ENCODE measurements at places on chromosomes 16 and 17.
A peak's percentile ranks its signal among the peaks of the same experiment; 100 is the strongest.

GRCh38 chr16:88888461-88889387, 22.3 kb upstream of the PABPN1L start:
- no peaks in the 10 kb centered on the region for H3K4me1 ChIP-seq
- H3K27me3 ChIP-seq = peaks cover 8% of the 10 kb centered on the region
- no peak for DNase-seq
- H3K36me3 ChIP-seq = no peaks in the 10 kb centered on the region
- no peak overlapping the region for H3K27ac ChIP-seq

DNA sequence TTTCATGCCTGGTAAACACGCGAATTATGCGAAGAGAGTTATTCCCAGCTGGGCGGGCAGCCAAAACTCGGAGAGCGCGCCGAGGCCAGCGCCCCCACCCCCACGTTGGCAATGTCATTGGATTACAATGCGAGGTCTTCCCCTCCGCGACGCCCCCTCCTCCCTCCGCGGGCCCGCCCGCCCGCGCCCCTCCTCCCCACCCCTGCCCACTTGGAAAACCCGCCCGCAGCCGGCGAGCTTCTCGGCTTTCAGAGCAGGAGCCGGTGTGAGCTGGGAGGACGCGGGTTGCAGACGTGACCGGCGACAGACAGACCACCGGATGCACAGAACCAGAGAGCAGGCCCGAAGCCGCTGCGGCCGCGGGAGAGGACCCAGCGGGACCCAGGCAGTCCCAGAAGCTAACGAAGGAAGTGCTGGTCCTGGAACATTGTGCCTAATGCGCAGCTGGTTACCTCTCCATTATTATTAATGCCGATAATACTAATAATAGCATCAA, 4.0 kb downstream of the NOG start:
- peak; percentile 34 for DNase-seq
- H3K27me3 ChIP-seq = peaks cover 24% of the 10 kb centered on the region
- no peak overlapping the region for H3K27ac ChIP-seq
- H3K36me3 ChIP-seq = no peaks in the 10 kb centered on the region
- peaks cover 34% of the 10 kb centered on the region for H3K4me1 ChIP-seq
- peak overlapping the region; percentile 55 for H3K4me3 ChIP-seq

GRCh38 chr16:85989376-85989775, 90.4 kb downstream of the IRF8 start:
- H3K27me3 ChIP-seq = peaks cover 89% of the 10 kb centered on the region
- no peaks in the 10 kb centered on the region for H3K4me1 ChIP-seq
- H3K36me3 ChIP-seq = no peaks in the 10 kb centered on the region
- no peak overlapping the region for H3K4me3 ChIP-seq

GRCh38 chr16:47045459-47045858, 72.0 kb upstream of the DNAJA2 start:
- H3K4me1 ChIP-seq = peaks cover 1% of the 10 kb centered on the region
- DNase-seq = peak; percentile 7
- no peak overlapping the region for H3K27ac ChIP-seq
- peaks cover 17% of the 10 kb centered on the region for H3K27me3 ChIP-seq

- no peak overlapping the region for H3K4me3 ChIP-seq
- H3K27me3 ChIP-seq = peaks cover 46% of the 10 kb centered on the region
- no peak for DNase-seq
- no peaks in the 10 kb centered on the region for H3K36me3 ChIP-seq
- no peaks in the 10 kb centered on the region for H3K4me1 ChIP-seq
These were observed 77.2 kb downstream of the NT5M start for GRCh38 chr17:17380145-17380925.

GRCh38 chr17:22507823-22508222, 815.5 kb downstream of the KCNJ18 start:
- no peak for DNase-seq
- no peaks in the 10 kb centered on the region for H3K27me3 ChIP-seq
- H3K27ac ChIP-seq = no peak overlapping the region
- H3K4me3 ChIP-seq = no peak overlapping the region
- no peaks in the 10 kb centered on the region for H3K36me3 ChIP-seq

GRCh38 chr16:87603684-87604633, 1.7 kb downstream of the JPH3 start:
- peaks cover 84% of the 10 kb centered on the region for H3K27me3 ChIP-seq
- no peak overlapping the region for H3K4me3 ChIP-seq
- H3K36me3 ChIP-seq = no peaks in the 10 kb centered on the region
- H3K4me1 ChIP-seq = peaks cover 15% of the 10 kb centered on the region

DNA sequence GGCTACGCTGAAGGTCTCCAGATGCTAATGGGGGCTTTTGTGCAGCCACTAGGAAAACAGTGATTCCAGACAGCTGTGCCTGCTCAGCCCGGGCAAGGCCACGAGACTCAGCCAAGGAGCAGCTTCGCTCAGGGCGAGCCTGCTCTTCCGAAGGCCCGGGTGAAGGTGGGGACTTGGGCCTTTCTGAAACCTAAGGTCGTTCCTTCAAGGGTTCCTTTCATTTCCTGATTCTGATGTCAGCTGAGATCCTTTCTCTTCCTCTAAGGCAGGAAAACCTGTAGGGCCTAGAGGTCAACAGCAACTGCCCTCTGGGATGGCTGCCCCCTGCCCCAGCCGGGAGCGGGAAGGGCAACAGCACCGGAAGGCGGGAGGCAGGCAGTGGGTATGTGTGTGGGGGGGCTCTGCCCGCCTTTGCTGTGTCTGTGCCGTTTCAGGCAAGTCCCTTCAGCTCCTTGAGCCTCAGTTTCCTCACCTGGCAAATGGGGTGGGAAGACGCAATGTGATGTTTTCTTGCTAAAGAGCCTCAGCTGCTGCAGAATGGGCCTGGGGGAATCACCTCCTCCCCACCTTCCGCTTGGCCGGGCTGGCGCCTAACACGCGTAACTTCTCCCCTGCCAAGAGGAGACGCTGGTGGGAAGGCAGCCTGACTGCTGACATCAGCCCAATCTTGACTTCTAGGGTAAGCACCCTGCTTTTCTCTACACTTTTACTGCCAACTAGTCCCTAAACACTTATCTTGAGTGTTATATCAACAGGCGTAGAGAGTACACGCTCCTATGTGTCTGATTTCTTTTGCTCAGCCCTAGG, 32.8 kb downstream of the IRF8 start:
- no peak for DNase-seq
- H3K27me3 ChIP-seq = peaks cover 60% of the 10 kb centered on the region
- no peak overlapping the region for H3K27ac ChIP-seq
- H3K4me1 ChIP-seq = no peaks in the 10 kb centered on the region
- no peak overlapping the region for H3K4me3 ChIP-seq

GRCh38 chr17:57442914-57443571, 186.7 kb downstream of the MSI2 start:
- peak; percentile 22 for DNase-seq
- no peak overlapping the region for H3K27ac ChIP-seq
- peaks cover 30% of the 10 kb centered on the region for H3K4me1 ChIP-seq
- H3K4me3 ChIP-seq = no peak overlapping the region
- H3K27me3 ChIP-seq = no peaks in the 10 kb centered on the region
- no peaks in the 10 kb centered on the region for H3K36me3 ChIP-seq

DNA sequence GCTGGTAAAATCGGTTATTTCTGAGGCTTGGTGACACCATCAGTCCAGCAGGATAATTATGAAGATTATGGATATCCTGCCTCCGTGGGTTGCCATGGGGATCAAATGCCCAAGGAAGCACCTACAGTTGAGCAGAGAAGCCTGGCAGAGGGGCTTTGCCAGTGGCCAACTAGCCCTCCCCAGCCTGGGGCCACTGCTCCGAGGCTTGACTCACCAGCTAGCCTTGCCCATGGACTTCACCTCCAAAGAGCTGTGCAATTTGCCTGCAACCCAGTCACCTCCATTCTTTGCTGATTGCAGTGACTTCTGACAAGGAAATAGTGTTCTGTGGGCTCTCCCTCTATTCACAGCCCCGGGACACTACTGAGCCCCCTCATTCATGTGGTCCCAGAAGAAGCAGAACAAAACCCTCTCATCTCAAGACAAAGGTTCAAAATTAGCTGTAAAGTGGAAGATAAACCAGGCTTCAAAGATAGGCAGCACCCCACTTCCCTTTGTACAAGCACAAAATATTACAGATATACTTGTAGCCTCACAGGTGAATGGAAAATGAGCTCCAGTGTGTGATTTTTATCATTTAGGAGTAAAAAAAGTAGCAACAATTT, 1.6 kb downstream of the PECAM1 start:
- peaks cover 23% of the 10 kb centered on the region for H3K4me1 ChIP-seq

DNA sequence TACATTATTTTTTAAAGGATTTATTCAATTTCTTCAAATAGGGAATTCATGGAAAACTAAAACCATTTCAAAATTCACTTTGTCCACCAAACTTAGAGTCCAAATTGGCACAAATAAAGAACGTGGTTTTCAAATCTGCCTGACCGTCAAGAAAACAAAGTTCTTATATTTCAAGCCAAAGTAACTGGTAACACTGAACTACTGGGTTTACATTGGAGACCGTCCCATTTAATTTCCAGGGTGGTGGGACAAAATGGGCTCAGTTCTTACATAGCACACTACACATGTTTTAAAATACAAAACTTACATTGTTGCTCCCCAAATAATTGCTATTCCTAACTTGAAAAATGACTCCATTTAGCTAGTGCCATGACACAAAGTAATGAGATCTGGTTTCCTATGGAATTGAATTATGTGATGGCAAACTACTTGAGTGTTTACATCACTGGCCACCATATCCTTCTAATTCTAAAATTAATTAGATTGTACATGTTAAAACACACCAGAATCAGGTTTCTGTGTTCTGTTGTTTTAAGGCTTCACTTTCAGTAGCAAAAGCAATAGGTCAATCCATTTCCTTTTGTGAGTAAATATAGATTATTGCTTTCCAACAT, 6.5 kb downstream of the PSME3IP1 start:
- H3K27ac ChIP-seq = no peak overlapping the region
- peaks cover 1% of the 10 kb centered on the region for H3K4me1 ChIP-seq
- H3K27me3 ChIP-seq = no peaks in the 10 kb centered on the region
- H3K4me3 ChIP-seq = no peak overlapping the region
- peaks cover 5% of the 10 kb centered on the region for H3K36me3 ChIP-seq
- DNase-seq = no peak

DNA sequence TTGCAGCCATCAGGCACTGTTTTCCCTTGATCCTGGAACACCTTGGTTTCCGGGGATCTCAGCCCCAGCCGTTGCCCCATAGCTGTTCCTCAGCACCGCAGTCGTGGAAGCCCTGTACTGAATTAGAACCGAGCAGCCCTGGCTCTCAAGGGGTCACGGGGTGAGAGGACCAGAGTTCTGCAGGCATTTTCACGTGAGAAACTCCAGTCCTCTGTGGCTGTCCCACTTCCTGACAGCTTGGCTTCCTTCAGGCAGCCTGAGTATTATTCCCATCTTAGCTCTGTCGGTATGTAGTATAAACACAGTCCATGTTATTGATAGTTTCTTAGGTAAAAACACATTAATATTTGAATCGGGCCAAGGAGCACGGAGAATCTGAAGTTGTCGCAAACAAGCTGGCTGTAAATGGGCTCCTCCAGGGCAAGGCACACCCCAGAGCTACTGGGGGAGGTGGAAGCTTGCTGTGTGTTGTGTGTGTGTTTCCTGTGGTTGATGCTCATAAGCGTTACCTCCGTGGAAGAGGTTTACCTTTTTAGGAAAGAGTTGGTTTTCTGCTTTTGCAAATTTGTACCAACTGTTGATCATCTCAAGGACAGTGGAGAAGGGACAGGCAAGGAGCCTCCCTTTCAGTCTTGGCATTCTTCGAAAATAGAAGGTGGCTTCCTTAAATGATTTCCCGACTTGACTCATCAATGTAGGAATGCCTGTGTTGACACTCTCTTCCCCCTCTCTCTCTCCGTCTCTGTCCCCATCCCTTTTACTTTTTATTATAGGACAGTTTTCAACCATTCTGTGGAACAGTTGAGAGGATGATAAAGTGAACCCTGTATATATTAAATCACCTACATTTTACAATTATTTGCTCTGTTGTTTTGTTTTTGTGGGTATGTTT, 208.9 kb upstream of the CHMP6 start:
- DNase-seq = peak; percentile 93
- peaks cover 18% of the 10 kb centered on the region for H3K4me1 ChIP-seq
- H3K36me3 ChIP-seq = peaks cover 12% of the 10 kb centered on the region
- no peaks in the 10 kb centered on the region for H3K27me3 ChIP-seq

DNA sequence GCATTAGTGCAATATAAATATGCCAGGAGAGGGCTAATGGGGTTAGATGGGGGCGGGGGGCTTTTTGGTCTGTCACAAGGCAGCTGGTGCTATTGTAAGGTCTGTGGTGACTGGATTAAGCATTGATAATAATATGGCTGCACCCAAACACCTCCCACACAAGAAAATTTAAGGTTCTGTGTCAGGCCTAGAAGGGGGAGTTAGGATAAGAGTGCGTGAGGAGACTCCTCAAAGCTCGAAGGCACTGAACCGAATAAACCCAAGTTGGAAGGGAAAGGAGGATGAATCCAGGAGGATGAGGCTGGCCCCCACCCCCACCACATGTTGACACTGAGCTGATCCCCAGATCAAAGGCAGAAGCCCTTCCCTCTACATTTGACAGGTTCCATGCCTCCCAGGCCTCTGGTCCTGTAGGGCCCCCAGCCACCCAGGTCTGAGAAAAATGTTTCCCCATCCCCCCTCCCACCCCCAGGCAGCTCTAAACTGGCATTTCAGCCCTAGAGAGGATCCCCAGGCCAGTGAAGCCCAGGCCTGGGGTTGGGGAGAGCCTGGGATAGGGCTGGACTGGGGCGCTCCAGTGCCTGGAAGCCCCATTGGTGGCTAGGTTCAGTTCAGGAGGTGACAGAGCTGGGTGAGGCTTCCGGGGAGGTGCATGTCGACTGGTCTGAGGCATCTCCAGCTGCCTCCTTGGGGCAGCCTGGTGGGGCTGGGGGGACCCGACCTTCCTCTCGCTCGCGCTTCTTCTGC, 1.7 kb downstream of the HOXB1 start:
- no peaks in the 10 kb centered on the region for H3K36me3 ChIP-seq
- H3K27me3 ChIP-seq = peaks cover 10% of the 10 kb centered on the region
- H3K4me3 ChIP-seq = no peak overlapping the region
- no peak for DNase-seq

- H3K27me3 ChIP-seq = no peaks in the 10 kb centered on the region
- H3K36me3 ChIP-seq = no peaks in the 10 kb centered on the region
- peak overlapping the region; percentile 18 for H3K27ac ChIP-seq
- peak overlapping the region; percentile 86 for H3K4me3 ChIP-seq
- H3K4me1 ChIP-seq = peaks cover 27% of the 10 kb centered on the region
- peak; percentile 66 for DNase-seq
These were observed 36.6 kb upstream of the RGS9 start for GRCh38 chr17:65100316-65101140.

GRCh38 chr17:8275421-8276290, 12.8 kb upstream of the RANGRF start:
- no peak overlapping the region for H3K27ac ChIP-seq
- H3K4me1 ChIP-seq = no peaks in the 10 kb centered on the region
- no peaks in the 10 kb centered on the region for H3K27me3 ChIP-seq

GRCh38 chr16:22924492-22924891, 110.5 kb downstream of the HS3ST2 start:
- H3K27me3 ChIP-seq = peaks cover 22% of the 10 kb centered on the region
- no peak for DNase-seq
- no peaks in the 10 kb centered on the region for H3K36me3 ChIP-seq
- no peaks in the 10 kb centered on the region for H3K4me1 ChIP-seq
- H3K27ac ChIP-seq = no peak overlapping the region
- no peak overlapping the region for H3K4me3 ChIP-seq

GRCh38 chr17:2940352-2940751, 123.1 kb downstream of the OR1D5 start:
- H3K4me1 ChIP-seq = no peaks in the 10 kb centered on the region
- H3K27ac ChIP-seq = no peak overlapping the region
- H3K36me3 ChIP-seq = no peaks in the 10 kb centered on the region
- no peak for DNase-seq
